ENCODE measurements at places on chromosomes 1 and 21.

- no peaks in the 10 kb centered on the region for H3K27me3 ChIP-seq
- no peak for DNase-seq
- H3K36me3 ChIP-seq = no peaks in the 10 kb centered on the region
- no peaks in the 10 kb centered on the region for H3K4me1 ChIP-seq
- no peak overlapping the region for H3K27ac ChIP-seq
Measured at GRCh38 chr1:53092659-53093450, 30.8 kb downstream of the PODN start.

- peak; percentile 97 for DNase-seq
- H3K27me3 ChIP-seq = no peaks in the 10 kb centered on the region
- H3K4me1 ChIP-seq = peaks cover 41% of the 10 kb centered on the region
- peaks cover 1% of the 10 kb centered on the region for H3K36me3 ChIP-seq
Measured at GRCh38 chr1:19476450-19477190, 8.7 kb downstream of the CAPZB start.

- no peak overlapping the region for H3K4me3 ChIP-seq
- peaks cover 5% of the 10 kb centered on the region for H3K4me1 ChIP-seq
- H3K27ac ChIP-seq = no peak overlapping the region
- H3K36me3 ChIP-seq = peaks cover 12% of the 10 kb centered on the region
Measured at GRCh38 chr1:168084396-168085231, 52.1 kb downstream of the GPR161 start.

- H3K36me3 ChIP-seq = peaks cover 8% of the 10 kb centered on the region
- H3K27me3 ChIP-seq = no peaks in the 10 kb centered on the region
- no peak for DNase-seq
- no peaks in the 10 kb centered on the region for H3K4me1 ChIP-seq
- no peak overlapping the region for H3K4me3 ChIP-seq
Measured at GRCh38 chr1:22508329-22508728, 55.0 kb upstream of the EPHA8 start.

GRCh38 chr1:102435483-102435882 lies 438.8 kb upstream of the OLFM3 start:
- no peaks in the 10 kb centered on the region for H3K36me3 ChIP-seq
- no peaks in the 10 kb centered on the region for H3K27me3 ChIP-seq
- no peak overlapping the region for H3K4me3 ChIP-seq

Measured in endothelial cell of umbilical vein (primary cell).